ENCODE measurements at places on chromosomes 1 and 21.

GRCh38 chr1:181493885-181494284 lies 10.6 kb downstream of the CACNA1E start:
- no peak for DNase-seq

DNA sequence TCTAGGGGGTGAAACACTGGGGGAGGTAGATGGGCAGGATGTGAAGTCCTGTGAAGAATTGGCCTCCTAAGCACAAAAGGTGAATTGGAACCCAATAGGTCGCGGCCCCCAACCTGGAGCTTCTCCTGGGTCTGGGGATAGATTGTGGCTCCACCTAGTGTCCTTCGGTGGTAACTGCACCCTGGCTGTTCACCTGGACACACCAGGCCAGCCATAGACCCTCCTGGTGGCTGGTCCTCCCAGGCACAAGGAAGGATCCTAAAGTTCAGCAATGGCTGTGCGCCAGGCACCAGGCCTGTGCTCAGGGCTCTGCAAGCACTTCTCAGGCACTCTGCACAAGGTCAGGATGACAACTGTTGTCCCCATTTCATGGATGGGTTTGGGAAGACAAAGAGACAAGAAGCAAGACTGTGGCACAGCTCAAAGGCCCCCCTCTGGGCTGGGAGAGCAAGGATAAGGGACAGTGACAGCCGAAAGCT lies 13.5 kb downstream of the ESPN start:
- DNase-seq, result peak; percentile 73

- DNase-seq, result no peak
These were observed 1.4 kb upstream of the TTLL7 start for GRCh38 chr1:84000196-84000885.

- no peak for DNase-seq
These were observed 26.4 kb upstream of the PPP1R15B start for GRCh38 chr1:204437796-204438570.

- DNase-seq, result no peak
These were observed 277.0 kb upstream of the BRINP3 start for GRCh38 chr1:190754666-190755065.

- no peak for DNase-seq
These were observed 49.8 kb downstream of the SLC16A1 start for GRCh38 chr1:112906150-112906698.

- DNase-seq, result no peak
These were observed 48.3 kb upstream of the TDRD10 start for GRCh38 chr1:154453574-154454352.

DNA sequence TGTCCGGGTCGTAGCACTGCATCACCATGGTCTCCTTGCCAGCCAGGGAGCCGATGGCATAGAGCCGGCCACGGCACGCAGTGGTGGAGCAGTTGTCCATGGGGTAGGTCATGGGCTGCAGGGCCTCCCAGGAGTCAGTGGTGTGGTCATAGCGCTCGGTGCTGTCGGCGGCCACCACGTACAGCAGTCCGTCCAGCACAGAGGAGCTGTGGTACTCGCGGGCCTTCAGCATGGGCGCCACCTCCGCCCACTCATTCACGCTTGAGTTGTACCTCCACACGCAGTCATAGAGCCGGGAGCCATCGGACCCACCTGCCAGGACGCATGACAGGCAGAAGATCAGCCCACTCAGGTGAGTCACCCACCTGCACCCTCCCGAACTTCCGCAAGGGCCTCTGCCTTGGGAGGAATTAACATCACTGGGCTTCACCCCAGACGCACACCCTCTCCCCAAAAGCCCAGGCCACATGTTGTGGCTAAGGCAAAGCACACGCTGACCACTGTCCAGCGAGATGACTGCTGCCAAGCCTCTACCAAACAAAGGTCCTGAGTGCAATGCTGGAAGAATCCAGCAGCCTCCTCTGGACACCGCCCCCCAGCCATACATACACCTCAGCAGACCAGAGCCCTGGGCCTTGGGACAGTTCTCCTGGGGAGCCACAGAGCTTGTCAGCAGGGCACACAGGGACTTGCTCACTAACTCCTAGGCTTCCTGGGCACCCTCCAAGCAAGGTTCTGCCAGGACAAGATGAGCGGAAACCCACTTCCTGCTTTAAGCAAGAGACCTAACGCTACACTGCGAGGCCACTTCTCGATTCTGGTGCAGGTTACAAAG lies 3.3 kb downstream of the KLHL21 start:
- DNase-seq, result no peak

DNA sequence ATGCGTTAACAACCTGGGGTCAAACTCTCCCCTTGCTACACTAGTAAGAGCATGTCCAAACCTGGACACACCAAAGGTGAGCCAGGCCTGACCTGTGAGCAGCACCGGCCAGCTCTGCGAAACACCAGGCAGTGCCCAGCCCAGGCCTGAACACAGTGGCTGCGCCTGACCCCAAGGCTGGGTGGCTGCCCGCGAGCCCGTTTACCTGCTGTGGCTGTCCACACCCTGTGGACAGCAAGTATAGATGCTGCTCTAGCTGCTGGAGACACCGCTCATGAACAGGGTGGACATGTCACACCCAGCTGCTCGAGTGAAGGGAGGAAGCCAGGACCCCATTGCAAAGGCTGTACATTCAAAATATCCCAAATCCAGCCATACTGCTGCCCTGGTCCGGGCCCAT lies 7.6 kb upstream of the CCDC27 start:
- DNase-seq, result no peak

DNA sequence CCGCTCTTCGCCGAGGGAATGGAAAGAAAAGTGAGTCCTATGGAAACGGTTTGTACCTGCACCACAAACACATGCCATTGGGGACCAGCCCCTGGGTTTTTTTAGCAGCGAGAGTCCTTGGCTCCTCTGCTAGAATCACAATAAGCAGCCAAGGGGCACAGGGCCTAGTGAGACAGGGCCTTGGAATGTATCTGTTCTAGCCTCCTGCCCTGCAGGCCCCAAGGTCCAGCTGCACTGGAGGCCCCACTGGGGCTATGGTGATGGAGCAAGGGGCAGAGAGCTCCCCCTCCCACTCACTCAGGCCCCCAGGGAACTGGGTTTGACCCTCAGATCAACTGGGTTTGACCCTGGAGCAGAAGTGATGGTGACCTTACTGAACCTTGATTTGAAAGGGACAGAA lies 14.4 kb downstream of the SHISA4 start:
- no peak for DNase-seq

- no peak for DNase-seq
These were observed 17.1 kb downstream of the ATP6V1G3 start for GRCh38 chr1:198523182-198523950.

GRCh38 chr1:107277022-107277421 lies 136.2 kb downstream of the NTNG1 start:
- peak; percentile 48 for DNase-seq

GRCh38 chr1:18731591-18732235 lies 101.1 kb downstream of the PAX7 start:
- DNase-seq, result no peak

DNA sequence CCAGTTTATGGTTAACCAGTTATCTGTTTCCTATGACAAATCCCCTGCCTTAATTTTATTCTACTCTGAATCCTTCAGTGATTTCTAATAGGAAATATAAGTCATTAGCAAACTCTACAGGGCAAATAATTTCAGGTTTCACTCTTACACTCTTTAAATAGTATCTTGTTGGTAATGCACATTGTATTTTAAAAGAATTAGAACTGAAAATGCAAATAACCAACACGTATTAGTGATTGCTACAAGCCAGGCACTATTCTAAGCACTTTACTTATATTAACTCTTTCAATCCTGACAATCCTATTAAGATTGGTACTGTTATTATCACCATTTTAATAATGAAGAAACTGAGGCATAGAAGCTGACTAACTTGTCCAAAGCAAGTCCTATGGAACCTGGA lies 48.3 kb upstream of the LHX8 start:
- DNase-seq, result no peak

- peak; percentile 42 for DNase-seq
These were observed 19.4 kb downstream of the COL6A1 start for GRCh38 chr21:46000731-46001641.

- DNase-seq, result no peak
These were observed 37.3 kb upstream of the SIPA1L2 start for GRCh38 chr1:232667094-232667777.

- DNase-seq, result no peak
These were observed 70.3 kb downstream of the OLFML2B start for GRCh38 chr1:161953256-161953920.

DNA sequence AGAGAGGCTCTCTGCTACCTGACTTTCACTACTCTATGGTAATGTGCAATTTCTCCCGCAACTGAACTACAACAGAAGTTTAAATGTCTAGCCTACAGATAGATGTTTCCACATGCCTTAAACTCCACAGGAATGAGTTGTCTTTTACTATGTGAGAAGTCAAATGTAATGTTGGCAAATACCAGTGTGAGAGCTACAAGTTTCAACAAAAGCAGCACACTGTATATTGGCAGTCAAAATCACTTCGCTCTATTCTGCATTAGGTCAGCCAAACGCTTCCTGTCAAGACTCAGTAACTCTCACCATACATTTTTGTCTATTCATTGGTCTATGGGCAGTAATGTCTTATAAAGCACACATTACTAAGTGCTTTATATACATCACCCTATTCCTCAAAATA lies 41.9 kb downstream of the LUZP1 start:
- DNase-seq, result no peak

GRCh38 chr1:176450526-176450925 lies 12.4 kb upstream of the PAPPA2 start:
- DNase-seq, result no peak

- DNase-seq, result no peak
These were observed 7.2 kb downstream of the CBR1 start for GRCh38 chr21:36076878-36077655.

- no peak for DNase-seq
These were observed 131.6 kb downstream of the TM2D1 start for GRCh38 chr1:61593331-61593730.

DNA sequence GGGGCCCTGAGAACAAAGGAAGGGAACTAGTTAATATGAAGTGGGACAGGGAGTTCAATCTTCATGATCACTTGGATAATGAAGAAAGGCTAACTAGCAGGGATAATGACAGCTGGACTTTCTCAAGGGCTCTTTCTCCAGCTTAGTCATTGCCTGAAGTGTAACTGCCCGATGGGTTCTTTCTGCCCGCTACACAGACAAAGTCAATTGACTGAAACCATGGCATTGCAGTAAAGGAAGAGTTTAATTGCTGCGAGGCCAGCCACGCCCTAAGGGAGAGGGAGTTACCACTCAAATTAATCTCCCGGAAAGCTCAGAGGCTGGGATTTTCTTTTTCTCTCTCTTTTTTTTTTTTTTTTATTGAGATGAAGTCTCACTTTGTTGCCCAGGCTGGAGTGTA lies 16.6 kb upstream of the SLC2A5 start:
- no peak for DNase-seq

GRCh38 chr21:34227386-34227852 lies 136.4 kb upstream of the KCNE2 start:
- DNase-seq, result no peak

Data from right forelimb (tissue), 1 donor.